ENCODE measurements at places on chromosomes 7 and 10.

GRCh38 chr7:35386816-35387706, 133.2 kb upstream of the TBX20 start:
- no peak for DNase-seq

GRCh38 chr10:100847440-100847839, 65.3 kb upstream of the SLF2 start:
- no peak for DNase-seq

DNA sequence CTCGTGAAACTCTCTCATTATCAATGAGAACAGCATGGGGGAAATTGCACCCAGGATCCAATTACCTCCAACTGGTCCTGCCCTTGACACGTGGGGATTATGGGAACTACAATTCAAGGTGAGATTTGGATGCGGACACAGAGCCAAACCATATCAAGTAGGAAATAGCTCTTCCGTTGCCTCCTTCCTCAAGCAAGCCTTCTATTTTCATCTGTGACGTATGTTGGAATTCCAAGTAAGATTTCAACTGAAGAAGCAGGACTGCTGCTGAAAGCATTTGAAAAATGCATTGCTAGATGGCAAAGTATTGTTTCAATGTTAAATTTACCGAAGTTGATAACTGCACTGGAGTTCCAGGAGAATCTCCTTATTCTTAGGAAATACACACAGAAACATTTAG, 178.1 kb upstream of the GALNT17 start:
- no peak for DNase-seq

DNA sequence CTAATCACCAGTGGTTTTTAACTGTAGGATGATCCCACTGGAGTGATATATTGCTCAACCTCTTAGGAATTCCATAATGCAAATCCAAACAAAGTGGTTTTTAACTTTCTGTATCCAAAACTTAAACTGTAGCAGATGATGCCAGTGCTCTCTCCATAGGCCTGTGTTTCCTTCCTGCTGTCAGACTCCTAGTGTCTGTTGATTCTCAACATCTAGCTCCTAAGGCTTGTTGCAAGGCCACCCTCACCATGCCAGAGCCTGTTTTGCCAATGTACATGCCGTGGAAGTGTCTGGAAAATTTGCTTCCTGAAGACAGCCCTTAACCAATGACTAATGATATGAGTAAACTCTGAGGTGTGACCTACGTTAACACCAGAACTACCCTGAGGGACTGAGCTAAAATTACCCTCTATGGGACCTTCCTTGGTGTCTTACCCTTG, 39.3 kb downstream of the C1GALT1 start:
- no peak for DNase-seq

GRCh38 chr10:88392222-88392621, 190.9 kb downstream of the RNLS start:
- no peak for DNase-seq

- DNase-seq: no peak
Measured at GRCh38 chr10:29146311-29147100, 142.4 kb upstream of the LYZL1 start.

DNA sequence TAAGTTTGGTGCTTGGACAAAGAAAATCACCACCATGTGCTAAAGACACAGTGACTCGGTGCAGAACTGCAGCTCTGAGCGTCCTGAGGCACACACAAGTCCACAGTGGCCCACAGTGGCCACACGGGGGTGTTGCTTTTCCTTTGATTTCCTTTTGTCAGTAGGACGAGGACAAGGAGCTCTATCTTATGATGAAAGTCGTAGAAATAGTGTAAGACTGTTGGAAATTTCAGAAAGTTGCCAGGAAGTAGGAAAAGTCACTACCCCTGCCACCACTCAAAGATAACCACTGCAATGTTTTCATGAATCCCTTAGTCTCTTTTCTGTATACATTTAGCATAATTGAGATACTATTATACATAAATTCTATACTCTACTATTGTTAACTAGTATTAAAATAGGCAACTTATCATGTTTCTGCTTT, 146.0 kb downstream of the TNS3 start:
- DNase-seq: no peak

DNA sequence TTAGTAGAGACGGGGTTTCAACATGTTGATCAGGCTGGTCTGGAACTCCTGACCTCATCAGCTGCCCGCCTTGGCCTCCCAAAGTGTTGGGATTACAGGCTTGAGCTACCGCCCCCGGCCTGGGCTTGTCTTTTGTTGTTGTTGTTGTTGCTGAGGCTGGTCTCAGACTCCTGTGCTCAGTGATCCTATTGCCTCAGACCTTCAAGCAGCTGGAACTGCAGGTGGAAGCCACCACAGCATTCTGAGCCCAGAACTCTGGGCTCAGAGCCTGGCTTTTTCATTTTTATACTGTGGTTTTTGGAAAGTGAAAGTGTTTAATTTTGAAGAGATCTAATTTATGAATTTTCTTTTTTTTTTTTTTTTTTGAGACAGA, 16.2 kb upstream of the DNAJB6 start:
- no peak for DNase-seq

- DNase-seq: no peak
Measured at GRCh38 chr7:16741676-16742075, 11.9 kb upstream of the TSPAN13 start.
